ENCODE measurements at places on chromosomes 7 and 10.

GRCh38 chr10:118488710-118489497 lies 106.5 kb downstream of the PRLHR start:
- no peak for DNase-seq

GRCh38 chr7:55425141-55425752 lies 60.1 kb downstream of the LANCL2 start:
- no peak for DNase-seq

DNA sequence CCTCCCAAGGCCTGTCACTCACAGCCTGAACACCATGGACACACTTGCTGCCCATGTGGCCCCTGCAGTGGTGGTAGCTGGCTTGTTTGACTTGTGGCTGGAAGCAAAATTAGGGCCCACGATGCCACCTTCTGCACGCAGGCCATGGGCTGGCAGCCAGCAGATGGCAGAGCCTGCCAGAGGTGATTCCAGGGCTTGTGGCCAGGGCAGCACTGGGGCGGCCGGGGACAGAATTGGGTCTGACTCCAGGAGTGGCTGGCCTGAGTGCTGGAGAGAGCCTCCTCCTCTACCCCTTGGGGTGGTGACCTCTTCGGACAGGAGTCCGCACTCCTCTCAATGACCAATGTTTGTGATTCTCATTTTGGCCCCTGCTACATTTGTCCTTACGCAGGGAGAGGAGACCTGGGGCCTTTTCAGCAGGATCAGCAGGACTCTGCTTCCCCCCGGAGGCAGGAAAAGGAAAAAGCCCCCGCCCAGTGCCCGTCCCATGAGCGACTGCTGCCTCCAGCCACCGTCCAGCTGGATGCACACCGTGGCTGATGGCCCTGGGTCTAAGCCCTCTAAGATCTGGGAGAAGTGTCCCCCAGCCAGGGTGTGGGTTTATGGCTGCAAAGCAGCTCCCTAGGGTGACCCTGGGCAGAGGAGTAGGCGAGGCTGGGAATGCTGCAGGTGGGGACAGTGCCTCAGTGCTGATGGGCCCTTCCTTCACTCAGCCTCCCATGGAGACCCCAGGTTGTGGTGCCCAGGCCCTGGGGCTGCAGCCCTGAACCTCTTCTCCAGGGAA lies 26.5 kb downstream of the DNAJB12 start:
- DNase-seq: no peak

DNA sequence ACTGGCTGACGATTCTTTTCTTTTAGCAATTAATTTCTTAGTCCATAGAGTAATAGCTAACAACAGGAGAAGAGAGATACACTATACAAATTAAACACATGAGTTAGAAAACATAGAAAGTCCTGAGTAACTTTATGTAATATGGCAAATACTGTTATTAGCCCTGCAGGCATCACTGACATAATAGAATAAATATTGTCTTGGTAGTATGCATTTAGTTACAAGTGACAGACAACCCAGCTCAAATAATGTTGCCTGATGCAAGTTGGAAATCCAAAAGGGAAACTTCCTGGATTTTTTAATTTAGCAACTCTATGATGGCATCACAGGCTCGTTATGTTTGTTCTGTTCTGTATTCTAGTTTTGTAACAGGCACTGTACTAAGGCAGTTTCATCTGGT lies 95.1 kb downstream of the DKK1 start:
- no peak for DNase-seq

DNA sequence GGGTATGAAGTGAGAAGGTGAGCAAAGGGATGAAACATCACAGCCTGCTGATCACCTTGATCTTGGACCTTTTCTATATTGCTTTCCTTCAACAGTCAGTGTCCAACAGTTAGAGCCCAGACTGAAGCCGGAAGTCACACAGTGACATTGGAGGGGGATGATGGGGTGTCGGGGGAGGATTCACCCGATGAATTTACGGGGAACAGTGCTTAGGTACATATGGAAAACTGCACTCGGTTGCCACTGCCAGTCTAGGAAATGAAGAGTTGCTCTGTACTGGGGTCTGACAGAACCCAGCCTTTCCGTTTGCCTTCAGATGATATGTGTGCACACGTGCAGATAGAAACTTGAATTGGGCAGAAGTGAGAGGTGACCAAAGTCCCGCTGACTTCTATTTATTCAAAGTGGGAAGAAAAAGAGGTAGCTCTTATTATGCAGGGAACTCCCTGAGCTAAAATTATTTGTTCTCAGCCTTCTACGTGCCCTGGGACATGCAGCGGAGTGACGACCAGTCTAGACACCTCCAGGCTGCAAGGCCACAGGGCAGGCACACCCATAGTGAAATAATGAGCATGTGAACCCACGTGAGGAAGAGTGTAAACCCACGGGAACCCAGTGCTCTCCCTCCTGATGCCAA lies 107.2 kb upstream of the INHBA start:
- no peak for DNase-seq

DNA sequence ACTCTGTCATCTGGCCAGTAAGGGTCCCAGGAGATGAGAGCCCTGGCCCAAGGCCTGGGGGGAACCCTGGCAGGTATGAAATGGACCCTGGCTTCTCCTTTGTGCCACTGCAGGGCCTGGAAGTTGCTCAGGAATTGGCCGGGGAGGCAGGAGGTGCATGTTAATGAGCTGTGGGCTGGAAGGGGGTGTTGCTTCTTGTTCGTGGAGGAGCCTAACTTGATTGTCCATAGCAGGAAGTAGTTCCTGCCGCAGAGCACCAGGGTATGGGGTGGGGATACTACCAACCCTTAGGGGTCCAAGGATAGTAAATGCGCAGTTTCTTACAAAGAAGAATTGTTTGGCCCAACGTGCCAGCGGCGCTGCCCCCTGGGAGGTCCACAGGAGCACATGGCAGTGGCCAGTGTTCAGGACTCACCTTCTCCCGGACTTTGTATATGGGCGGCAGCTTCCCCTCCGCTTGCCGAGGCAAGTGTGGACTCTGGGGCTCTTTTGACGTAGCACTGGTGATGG lies 21.5 kb downstream of the TEX36 start:
- no peak for DNase-seq

- no peak for DNase-seq
Observed at GRCh38 chr10:11159543-11160215, 142.0 kb downstream of the CELF2 start.

DNA sequence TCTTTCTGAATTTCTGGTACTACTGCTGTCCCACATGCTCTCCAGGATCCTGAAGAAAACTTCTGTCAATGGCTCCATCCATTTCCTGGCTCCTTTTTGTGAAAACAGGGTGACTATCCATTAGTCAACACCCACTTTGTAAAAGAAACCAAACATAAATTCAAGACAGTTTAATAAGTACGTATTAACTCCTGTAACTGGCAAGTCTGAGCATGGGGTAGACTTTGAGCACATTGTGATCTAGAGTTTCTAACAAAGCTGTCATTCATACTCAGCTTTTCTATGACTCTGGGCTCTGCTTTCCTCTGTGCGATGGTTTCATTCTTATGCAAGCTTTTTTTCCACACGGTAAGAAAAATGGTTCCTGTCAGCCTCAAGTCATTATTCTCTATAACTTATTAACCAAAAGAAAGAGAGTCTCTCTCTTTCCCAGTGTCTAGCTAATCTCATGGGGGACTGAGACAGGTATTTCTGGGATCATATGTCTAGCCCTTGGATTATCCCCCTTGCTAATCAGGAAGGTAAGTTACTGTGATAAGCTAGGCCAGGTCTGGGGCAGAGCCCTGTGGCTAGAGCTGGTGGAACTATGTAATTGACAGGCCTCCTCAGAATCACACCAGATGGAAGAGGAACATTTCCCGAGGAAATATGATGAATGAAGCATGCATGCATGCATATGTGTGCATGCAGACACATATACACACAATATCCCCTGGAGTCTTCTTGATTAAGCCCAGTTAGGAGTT lies 98.5 kb downstream of the GNAI1 start:
- no peak for DNase-seq

DNA sequence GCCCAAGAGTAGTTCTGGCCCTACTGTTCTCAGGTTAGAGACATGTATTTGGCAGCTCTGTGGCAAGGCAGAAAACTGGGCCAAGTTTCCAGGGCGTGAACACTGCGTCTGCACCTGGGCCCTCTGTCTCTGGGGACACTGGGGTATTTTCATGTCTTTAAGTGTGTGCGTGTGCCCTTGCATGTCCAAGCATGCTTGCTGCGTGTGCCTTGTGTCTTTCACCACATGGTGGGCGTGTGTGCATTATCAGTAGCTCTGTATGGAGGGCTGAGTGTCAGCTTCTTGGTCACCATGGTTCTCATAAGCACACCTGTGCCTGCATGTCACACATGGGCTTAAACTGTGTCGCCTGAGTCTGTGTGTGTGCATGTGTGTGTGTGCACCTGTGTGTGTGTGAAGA lies 69.3 kb downstream of the HIPK2 start:
- DNase-seq: no peak

DNA sequence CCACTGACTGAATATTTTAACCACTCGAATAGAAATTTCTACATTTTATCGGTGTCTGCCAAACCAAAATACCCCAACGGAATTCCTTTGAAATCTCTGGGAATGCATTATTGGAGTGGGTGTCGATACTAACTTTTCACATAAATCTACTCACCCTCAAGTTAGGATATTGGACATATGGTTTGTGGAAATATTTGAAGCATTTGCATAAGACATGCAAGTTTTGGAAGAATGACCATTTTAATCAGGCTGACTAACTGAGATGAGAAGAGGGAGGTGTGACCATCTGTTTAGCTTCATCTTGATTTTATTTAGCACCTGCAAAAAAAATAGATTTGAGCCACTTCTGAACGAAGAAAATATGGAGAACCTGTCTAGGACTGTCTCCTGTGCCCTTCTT lies 61.2 kb downstream of the KLF6 start:
- DNase-seq: no peak

GRCh38 chr10:86580521-86580891 lies 58.9 kb upstream of the WAPL start:
- DNase-seq: no peak

- DNase-seq: no peak
Observed at GRCh38 chr10:133186416-133187090, 26.5 kb downstream of the KNDC1 start.

DNA sequence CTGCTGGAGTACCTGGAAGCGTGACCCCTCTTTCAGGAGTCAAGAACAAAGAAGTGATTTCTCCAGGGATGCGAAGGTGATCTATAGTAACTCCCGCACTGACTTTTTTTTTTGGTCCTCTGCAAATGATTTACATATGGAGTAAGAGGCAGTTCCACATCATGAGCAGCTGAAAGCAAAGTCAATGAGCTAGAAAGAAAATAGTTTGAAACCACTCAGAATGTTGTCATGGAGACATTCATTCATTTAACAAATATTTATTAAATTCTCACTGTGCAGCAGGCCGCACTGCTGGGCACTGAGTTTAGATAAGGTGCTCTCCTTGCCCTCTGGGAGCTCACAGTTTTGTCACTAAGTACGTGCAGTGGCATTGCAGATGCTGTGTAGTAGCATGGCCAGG lies 206.7 kb downstream of the CAMK1D start:
- no peak for DNase-seq

DNA sequence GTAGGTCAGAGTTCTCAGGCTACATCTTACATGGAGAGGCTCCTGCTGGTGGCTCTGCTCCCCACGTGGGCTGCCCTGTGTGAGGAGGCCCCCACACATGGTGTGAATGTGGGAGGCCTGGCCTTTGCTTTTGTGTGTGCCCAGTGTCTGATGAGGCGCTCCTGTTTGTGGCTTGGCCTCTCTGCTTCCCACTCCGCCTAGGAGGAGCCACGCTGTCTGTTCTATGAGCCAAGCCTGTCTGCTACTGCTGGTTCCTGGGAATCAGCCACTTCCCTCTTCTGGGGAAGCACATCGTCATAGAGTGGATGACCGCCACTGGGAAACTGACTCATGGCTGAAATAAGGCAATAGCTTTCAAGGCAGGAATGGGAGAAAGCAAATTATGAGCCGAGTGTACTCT lies 87.1 kb downstream of the CYP26A1 start:
- DNase-seq: no peak

- DNase-seq: no peak
Observed at GRCh38 chr10:29830531-29831512, 196.1 kb upstream of the SVIL start.

- no peak for DNase-seq
Observed at GRCh38 chr10:34719746-34720145, 95.3 kb downstream of the PARD3 start.

GRCh38 chr7:104956753-104957450 lies 57.1 kb upstream of the KMT2E start:
- DNase-seq: no peak

DNA sequence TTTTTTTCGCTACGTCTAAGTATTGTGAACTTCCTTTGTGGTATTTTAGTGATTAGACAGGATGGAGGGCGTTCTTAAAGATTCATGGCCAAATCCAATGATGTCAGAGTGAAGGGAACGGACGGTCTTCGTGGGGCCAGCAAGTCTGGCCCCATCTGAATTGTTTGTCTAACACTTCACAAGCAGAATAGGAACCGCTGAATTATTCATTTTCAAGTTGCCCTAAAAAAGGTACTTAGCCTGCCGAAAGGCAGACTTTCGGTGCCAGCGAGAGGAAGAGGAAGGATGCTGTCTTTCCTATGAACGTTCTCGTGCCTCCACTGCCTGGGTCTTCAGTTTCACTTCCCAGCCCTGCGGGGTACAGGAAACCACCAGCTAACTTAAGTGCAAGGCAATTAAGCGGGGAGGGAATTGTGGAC lies 145.7 kb upstream of the SH2B2 start:
- no peak for DNase-seq

DNA sequence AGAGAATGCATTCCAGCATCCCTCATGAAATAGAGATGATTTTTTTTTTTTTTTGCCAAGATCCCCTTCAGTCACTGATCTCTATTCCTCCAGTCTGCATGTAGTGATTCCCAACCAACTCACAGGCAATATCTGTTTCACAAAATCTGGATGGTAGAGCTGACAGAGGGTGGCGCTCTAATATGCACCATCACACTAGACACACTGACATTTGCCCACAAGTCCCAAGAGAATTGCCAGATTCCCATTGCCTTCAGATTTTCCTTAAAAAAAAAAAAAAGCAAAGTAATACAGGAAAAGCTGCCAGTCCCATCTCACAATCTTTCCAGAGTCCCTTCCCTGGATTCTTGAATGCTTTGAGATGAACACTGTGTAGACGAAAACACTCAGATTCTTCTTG lies 301.0 kb downstream of the SORCS1 start:
- DNase-seq: no peak

DNA sequence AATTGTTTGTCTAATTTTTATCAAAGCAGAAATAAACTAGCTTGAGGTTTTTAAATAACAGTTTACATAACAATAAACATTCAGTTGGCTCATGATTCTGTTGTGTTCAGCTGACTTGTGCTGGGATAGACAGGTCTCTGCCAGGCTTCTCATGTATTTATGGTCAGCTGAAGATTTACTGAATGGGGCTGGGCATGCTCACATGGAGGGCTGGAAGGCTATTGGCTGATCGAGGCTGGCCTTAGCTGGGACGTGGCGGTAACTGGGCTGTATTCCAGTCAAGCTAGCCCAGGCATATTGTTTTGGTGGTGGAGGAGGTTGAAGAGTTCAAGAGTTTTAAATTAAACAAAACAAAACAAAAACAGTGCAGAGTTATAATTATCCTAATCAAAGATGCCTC lies 251.0 kb upstream of the MTPN start:
- no peak for DNase-seq

Data from stimulated activated naive CD4-positive, alpha-beta T cell treated with Interleukin-2 at 50 U/mL for 16 hours (primary cell).